ENCODE measurements at places on chromosomes 7 and 10.

DNA sequence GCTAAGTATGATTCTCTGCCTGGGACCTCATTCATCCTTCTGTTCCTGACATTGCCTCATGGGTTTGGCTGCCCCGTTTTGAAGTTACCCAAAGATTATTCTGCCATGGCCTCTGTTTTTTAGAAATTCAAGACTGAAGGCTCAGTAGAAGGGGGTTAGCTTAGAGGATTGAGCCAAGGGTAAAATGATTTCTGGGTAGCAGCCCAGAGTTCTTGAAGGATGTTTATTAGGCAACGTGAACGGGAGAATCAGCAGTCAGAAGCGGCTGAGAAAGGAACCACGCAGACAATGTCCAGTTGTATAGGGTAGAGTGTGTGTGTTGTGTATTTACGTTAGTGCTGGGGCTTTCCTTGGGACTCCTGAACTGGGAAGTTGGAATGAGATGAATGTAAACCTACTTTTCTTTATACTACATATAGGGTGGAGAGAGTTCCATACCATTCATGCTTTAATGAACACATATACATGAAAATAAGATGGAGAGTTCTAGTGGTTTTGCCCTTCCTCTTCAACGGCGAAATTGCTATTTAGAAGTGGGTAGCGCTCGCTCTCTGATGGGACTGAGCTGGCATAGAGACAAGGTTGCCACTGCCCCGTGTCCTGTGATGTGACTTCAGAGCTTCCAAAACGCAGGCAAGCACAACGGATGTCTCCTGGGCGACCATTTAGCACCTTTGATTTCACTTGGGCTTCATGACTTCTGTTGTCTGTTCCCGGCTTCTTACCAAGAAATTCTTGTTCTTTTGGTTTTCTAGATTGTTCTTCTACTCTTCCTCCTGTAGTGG, 35.0 kb upstream of the IL15RA start:
- no peak for DNase-seq

DNA sequence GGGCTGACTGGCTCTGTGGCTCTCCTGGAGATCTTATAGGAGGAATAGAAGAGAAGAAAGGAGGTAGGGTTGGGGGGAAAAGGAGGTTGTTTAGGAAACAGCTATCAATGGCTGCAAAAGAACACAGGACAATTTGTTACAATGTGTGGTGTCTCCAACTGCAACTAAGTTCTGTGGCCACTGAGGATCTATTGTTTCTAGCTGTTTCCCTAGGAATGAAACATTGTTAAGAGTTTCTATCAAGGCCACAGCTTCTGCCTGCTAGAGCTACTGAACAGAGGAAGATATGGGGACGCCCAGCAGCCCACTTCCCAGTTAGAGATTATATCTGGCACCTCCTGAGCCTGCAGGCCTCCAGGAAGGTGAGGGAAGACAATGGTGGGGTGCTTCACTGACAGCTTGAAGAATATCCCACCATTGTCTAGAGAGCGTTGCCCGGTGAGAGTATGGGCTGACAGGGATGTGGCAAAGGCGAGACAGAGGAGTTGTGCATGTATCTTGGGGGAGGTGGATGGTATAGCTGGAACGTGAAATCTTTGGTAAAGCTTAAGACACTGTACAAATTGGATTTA, 4.0 kb downstream of the SCD start:
- no peak for DNase-seq

DNA sequence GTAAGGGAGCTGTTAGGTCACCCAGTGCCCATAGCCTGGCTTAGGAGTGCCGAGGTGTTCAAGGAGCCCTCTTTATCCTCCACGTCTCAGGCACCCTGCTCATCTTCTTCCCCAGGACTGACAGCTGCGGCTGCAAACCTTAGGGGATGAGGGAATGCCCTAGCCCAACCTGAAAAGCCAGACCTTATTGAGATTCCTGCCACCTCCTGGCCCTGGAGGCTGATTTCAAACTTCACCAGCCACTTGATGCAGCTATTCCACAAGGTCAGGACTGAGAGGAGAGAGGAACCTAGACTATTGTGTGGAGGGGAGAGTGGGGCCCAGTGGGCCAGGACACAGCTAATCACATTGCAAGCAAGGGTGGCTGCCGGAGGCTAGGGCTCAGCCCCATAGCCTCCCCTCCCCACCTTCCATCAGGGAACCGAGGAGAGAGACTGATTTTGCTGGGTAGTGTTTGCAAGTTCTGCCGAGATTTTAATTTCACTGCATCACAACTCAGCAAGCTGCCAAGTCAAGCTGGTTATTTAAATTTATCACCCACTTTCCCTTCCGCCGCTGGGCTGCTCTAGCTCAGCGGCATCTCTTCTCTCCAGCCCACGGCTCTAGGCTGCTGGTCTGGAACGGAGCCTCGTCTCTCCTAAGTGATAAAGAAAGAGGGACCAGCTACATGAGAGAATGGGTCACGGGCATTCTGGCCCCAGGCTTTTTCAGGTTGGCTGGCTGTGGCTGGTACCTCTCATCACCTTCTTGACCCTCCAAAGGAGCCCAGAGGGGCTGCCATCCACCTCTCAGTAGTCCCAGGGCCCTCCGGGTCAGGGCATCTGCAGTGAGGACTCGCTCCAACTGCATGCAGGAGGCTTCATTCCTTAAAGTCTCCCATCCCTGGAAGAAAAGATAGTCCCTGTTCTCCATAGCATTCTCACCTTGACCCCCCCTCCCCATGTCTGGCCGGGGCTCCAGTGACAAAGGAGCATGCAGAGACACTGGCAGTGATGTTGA, 66.7 kb downstream of the PAX2 start:
- no peak for DNase-seq

- DNase-seq: no peak
Observed at GRCh38 chr10:102726274-102726673, 11.8 kb downstream of the SFXN2 start.

DNA sequence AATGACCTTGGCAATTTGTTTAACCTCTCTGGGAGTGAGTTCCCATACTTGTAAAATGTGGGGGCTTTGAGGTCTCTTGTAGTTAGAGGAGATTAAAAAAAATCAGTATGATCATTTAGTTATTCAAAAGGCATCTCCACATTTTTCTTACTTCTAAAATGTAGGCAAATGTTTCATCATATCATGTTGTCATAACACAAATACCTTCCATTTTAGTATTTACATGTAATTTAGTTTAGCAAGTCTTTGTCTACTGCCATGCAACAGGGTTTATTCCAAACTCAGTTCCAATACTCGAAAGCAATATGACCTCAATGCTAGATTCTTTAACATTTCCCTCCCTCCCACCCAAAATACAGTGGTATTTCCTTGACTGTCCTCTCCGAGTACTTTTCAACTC, 262.8 kb upstream of the IMMP2L start:
- no peak for DNase-seq
